ENCODE measurements at places on chromosomes 7 and 10.

DNA sequence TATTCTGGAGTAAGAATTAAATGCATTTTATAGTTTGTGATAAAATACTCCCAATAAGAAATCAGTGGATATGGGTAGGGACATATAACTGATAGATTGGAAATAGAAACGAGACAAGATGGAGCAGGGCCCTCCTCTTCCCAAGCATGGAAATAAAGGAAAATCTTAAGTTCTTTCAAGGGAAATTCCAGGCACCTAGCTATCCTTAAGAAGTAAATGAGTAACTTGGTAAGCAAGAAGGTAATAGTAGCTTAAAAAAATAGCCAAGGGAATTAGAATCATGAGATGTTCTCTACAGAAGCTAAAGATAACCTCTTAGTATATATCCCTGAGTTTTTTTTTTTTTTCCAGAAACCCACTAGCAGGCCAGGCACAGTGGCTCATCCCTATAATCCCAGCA, 105.5 kb upstream of the FAM3C start:
- no peak for DNase-seq

DNA sequence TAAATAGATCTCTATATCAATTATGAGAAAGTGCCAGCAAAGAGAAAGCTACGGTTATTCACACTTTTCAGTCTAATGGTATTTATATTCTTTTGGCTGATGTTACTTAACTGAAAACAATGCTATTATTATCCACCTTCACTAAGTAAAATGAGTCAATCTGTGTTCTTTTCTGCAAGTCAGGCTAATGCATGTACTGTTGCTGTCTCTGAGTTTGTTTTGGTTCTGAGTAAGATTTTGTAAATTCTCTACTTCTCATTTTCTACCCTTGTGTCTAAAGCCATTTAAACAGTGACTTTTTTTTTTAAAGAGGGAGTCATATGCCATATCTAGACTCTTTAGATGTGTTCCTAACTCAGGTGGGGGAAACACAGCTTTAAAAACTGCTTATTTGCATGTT, 7.5 kb downstream of the VWC2 start:
- no peak for DNase-seq

- no peak for DNase-seq
Measured at GRCh38 chr10:132967540-132967939, 25.2 kb upstream of the CFAP46 start.

DNA sequence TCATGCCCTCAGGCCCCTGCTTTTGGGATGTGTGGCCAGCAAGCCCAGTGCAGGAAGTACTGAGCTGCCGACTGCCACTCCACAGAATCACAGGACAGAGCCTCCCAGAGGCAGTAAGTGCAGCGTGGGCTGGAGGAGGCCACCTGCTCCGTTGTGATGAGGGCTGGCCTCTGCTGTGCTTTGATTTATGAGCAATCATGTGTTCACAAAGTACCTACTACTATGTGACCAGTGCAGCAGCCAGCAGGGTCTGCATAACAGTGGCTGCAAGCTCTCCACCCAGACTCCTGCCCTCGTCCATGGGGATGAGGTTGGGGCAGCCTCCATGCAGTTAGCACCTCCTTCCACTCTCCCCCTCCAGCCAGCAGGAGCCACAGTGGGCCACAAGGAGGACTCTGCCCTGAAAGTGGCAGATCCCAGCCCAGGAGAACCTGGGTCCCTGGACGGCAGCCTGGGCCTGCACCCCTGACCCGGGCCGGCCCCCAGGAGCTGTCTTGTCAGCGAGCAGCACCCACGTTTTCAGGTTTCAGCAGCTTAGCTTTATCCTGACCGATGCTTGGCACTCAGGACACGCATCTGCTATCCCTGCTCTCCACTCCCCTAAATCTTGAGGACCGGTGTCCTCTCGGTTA, 37.7 kb upstream of the INSIG1 start:
- DNase-seq: no peak

DNA sequence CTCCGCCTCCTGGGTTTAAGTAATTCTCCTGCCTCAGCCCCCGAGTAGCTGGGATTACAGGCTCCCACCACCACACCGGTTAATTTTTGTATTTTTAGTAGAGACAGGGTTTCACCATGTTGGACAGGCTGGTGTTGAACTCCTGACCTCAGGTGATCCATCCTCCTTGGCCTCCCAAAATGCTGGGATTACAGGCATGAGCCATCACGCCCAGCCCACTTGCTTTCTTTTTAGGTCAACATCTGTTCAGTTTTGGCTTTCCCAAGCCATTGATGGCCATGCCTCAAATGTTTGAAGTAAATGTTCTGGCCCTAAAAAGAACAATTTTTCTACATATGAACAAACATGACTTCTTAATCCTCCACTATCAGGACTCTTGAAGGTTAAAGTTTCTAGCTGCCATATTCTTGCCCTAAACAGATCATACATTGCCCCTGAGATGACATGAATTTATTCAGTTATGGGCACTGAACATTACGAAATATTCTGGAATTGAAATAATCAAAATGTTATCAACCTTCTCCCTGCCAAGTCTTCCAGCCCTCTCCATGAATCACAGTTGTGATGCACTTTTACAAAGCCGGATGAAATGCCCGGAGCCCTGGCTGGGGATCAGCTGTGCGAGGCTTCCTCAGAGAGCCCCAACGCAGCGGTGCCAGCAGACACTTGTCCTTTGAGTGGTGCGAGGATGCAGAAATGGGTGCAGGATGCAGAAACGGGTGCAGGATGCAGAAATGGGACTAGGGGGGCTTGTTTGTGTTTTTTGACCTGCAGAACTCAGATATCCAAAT, 2.9 kb downstream of the MRLN start:
- no peak for DNase-seq

DNA sequence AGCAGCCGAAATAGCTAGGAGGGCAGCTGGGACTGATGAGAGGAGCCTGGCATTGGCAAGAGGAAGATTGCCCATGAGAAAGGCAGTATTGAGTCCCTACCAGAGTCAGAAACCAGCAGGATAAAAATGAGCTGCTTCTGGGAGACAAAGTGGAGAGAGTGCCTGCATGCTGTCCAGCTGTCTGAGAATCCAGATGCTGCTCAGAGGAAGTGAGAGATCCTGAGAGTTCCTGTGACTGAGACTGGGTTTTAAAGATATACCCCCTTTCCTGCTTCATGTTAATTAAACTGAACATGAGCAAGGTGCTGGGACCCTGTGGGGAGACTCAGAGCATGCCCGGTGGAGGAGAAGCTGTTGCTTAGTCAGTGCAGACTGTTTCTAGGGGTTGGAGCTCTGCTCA, 107.5 kb downstream of the KIF20B start:
- no peak for DNase-seq

- DNase-seq: no peak
Measured at GRCh38 chr10:52747694-52748093, 24.9 kb downstream of the MBL2 start.

- no peak for DNase-seq
Measured at GRCh38 chr10:6068422-6068821, 6.3 kb upstream of the IL2RA start.

DNA sequence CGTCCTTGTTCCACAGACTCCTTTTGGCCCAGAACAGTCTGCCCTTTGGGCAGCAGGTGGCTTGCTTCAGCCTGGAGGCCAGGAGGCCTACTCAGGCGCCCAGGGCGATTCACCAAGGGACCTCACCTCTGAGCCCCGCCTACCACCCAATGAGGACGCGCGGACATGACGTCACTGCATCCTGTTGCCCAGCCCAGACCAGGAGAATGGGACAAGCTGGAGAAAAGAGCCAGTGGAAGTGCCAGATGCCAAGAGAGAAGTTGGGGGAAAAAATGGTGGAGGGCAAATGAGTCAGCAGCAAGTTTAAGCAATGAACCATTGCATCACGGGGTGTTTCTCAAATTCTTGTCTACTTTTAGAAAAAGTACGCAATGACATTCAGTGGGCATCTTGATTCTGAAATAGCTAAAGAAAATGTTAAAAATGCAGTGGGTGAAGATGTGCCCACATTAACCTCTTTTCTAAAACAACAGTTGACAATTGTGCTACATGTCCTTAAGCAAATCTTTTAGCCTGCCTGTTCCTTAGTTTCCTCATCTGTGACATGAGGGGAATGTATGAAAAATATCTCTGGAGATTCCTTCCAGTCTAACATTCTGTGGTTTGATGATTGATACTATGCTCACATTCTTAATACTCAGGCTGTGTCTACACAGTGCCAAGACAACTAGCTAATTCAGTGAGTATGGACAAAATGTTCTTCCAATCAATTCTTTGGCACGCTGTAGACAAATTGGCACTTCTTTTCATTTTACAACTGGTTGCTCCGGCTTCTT, 23.9 kb upstream of the LEP start:
- no peak for DNase-seq

DNA sequence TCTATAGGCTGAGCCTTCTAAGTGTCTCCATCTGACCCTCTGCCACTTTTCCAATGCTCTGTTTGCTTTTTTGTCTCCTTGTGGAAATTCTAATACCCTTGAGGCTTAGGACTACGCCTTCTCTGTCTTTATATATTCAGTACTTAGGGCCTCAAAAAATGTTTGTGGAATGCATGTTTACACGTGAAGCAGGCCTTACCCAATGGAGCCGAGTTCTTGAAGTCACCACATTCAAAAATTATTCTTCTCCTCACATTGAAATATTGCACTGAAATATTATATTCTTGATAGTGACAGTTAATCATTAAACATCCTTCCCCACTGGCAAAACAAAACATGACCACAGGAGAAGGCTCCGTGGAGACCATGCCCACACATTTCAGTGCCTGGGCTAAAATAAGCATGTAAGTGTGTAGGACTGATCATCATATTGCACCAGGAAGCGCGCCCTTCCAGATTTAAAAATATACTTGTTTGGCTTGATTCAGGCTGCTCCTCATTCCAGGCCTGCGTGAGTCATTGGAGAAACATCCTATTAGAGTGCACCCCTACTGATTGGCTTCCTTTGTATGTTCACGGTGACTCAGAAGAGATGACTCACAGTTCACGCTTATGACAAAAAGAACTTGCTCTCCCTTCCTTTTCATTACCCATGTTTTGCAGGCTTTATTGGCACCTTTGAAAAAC, 307.4 kb upstream of the AOAH start:
- no peak for DNase-seq

DNA sequence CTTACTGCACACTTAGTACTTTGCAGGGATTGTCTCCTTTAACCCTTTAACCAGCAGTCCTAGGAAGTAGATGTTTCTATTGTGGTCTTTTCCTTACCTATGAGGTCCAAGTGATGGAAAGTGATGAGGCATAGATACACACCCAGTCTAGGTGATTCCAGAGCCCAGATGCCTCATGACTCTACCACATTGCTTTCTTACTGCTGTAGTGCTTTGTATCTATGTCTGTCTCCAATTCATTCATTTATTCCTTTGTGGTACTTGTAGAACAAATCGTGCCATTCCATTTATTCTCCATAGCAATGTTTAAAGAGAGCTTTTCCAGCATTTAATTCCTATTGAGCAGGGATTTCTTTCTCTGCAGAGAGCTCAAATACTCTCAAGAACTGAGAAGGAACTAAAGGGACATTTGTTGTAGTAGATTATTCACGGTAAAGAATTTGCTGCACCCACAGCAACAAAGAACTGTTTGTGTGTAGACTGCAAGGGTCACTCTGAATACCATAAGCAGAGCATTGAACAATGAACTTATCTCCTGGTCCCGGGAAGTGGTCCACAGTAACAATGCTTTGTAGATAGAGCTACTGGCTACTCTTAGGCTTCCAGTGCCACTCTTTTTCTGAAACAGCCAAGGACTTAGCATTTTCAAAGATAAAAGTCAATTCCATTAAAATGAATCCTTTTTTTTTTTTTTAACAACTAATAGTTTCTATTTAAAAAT, 337.0 kb downstream of the PTEN start:
- DNase-seq: no peak

- no peak for DNase-seq
Measured at GRCh38 chr10:89202033-89202425, 5.1 kb downstream of the CH25H start.

- no peak for DNase-seq
Measured at GRCh38 chr10:131009791-131010190, 301.7 kb downstream of the TCERG1L start.

- no peak for DNase-seq
Measured at GRCh38 chr7:9026121-9026520, 592.7 kb downstream of the NXPH1 start.

- no peak for DNase-seq
Measured at GRCh38 chr7:101156277-101156676, 2.0 kb downstream of the AP1S1 start.

DNA sequence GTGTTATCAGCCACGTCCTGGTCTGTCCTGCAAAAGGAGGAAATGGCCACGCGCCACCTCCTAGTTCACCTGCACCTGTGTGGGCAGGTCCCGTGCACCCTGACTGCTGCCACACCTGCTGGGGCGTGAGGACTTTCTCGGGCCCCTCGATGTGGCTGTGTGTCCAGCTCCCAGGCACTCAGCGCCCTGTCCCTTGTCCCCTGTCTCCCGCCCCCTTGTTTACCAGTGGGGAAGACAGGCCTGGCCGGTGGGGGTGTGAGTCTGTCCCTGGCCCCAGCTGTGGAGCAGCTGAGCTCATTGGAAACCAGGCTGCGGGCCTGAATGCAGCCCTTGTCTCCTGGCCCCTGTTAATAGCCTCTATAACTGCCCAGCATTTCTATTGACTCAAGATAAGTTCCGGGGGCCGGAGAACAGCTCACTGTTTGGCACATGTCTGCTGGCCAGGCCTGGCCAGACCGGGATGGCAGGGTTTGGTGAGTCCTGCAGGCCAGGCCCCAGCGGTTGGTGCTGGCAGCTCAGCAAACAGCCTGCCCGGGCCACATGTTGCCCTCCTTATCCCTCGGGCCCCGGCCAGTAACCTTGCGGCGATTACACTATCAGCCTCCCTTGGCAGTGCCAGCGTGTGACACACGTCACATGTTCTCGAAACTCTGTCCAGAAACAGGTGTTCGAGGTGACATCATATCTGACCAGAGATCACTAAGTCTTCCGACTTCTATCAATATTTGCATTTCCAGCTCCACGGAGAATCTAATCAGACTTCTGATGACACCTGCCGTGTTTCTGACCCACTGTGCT, 52.1 kb downstream of the FOXL3 start:
- DNase-seq: no peak

- DNase-seq: no peak
Measured at GRCh38 chr10:100878291-100878910, 34.4 kb upstream of the SLF2 start.

DNA sequence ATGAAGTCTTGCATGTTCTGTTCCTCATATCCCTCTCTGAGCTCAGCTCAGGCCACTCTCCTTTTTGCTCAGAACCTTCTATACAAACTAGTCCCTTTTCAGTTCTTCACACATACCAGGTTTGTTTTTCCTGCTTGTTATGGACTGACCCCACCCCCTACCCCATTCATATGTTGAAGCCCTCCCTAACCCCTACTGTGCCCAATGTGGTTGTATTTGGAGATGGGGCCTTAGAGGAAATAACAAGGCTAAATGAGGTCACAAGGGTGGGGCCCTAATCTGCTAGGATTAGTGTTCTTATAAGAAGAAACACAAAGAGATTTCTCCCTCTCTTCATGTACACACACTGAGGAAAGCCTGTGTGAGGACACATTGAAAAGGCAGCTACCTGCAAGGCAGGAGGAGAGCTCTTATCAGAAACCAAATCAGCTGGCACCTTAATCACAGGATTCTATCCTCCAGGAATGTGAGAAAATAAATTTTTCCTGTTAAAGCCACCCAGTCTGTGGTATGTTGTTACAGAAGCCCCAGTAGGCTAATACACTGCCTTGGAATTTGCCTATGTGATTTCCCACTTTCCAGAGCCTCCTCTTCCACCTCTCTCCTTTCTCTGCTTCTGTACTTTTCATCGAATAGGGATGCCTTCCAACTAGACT, 67.3 kb upstream of the DNAJB12 start:
- DNase-seq: no peak
